Adipose tissue (tissue), 3 donors: ENCODE measurements at places on chromosomes 5 and 9. TPM values are rescaled to one million over a fixed set of nuclear protein-coding genes. Genes with fewer than 3 reads are reported as not detected.

TGFBI gene
- 103 TPM for polyA plus RNA-seq

PDE6A gene
- polyA plus RNA-seq, result 0.01 TPM

ZFP37 gene
- 0.70 TPM for polyA plus RNA-seq

LHX3 gene
- not detected for polyA plus RNA-seq
